ENCODE measurements at places on chromosomes 1 and 21. TPM values are rescaled to one million over a fixed set of nuclear protein-coding genes. Genes with fewer than 3 reads are reported as not detected.

Gene FAM151A
- total RNA-seq: not detected

Gene SLC35F3
- 1.9 TPM for total RNA-seq

Gene ATP13A2
- total RNA-seq: 44.4 TPM

Gene DCAF6
- 45.5 TPM for total RNA-seq

Gene FCGR1A
- total RNA-seq: not detected

Gene CD164L2
- total RNA-seq: not detected

Gene ILDR2
- total RNA-seq: 0.14 TPM

Gene GPX7
- 56.9 TPM for total RNA-seq

Gene SIPA1L2
- 21.4 TPM for total RNA-seq

Gene LDLRAD1
- not detected for total RNA-seq

Gene ASCL5
- not detected for total RNA-seq

All from placental pericyte (primary cell).